ENCODE measurements at places on chromosomes 2 and 18.
A peak's percentile ranks its signal among the peaks of the same experiment; 100 is the strongest.

GRCh38 chr2:216584112-216584511 is 49.1 kb upstream of the IGFBP2 start:
- no peak for DNase-seq

- no peak for DNase-seq
Observed at GRCh38 chr2:157443795-157444640, at the start of gene CYTIP. TSS of gene CYTIP (minus strand) at chr2:157444089. CDS start at chr2:157444020, 69 bp downstream.

GRCh38 chr18:69257861-69258458 is 142.7 kb upstream of the DOK6 start:
- DNase-seq: peak; percentile 91

GRCh38 chr2:170243898-170244297 is 66.0 kb downstream of the MYO3B start:
- no peak for DNase-seq

DNA sequence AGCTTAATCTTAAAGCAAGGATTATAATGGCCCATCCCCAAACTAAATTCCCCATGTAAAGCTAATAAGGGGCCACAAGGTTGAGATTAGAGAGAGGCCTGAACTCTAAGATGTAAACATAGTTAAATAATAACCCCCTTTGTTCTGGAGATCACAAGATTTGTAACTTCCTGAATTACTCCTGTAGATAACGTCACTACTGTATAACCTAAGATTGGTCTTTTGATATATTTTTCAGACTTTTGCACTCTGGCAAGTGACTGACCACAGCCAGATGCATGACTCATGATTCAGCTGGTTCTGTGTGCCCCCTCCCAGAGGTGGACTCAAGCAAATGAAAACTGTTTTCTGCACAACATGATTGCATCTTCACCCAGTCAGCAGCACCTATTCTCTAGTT is 686.0 kb upstream of the DDX18 start:
- DNase-seq: no peak

DNA sequence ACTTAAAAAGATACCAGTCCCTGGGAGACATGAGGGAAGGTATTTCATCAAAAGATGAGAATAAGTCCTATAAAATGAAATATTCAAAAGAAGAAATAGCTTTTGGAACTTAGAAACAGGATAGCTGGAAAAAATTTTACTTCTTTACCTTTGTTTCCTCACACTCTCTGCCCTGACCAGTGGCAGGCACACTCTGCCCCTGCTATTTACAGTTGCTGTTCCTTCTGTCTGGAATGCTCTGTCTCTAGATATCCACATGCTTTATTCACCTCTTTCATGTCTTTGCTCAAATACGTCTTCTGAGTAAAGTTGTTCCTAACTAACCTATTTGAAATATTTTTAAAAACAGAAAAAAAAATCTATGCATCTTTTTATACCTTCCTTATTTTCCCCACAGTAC is 125.6 kb downstream of the PTRHD1 start:
- no peak for DNase-seq

- no peak for DNase-seq
Observed at GRCh38 chr2:74093426-74093825, 54.3 kb downstream of the BOLA3 start.

DNA sequence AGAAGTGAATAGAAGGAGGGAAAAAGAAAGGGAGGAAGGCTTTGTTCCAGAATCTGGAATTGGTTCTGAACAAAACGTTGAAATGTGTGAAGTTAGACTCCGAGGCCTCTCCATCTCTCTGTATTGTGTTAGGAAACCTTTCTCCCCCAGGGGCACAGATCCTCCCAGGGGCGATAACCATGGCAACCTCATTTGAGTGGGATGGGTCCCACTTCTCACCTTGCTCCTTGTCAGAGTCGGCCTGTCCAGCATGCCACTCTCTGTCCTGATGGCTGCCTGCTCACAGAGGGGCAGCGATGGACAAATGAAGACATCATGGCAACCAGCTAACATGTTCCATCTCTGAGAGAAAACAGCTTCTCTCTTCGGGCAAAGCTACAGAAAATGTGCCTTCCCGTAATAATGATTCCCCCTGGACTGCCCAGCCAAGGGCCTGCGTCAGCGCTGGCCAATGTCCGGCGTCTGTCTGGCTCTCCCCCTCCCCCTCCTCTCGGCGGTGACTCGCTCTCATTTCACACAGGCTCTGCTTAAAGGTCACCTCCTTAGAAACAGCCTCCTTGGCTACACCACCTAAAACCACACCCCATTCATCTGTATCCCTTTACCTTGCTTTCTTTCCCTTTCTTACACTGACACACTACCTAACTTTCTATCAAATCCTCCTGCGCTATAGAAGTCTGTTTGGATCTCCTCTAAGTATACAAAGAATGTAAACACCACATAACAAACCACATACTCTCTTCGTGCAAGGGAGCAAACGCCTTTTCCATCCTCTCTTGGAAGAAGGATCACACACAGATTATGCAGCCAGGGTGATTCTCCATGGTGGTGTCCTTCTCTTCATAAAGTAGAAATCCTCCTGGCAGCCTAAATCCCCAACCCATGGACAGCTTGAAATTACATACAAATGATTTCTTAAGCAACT is 32.1 kb upstream of the TTC39C start:
- DNase-seq: no peak

- DNase-seq: no peak
Observed at GRCh38 chr2:126792186-126792585, 106.5 kb upstream of the TEX51 start.

DNA sequence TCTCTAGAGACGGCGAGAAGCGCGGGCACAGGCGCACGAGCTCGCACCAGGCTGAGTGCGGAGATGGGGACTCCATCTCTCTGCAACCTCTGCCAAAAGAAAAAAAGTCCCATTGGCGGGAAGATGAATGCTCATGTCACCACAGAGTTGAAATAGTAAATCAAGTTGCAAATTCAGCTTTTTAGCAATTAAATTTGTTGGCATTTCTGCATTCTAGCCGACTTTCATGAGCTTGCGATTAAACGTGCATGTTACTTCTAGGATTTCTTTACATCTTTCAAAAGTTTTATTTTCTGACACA is 588 bp downstream of the CHAC2 start:
- DNase-seq: no peak

DNA sequence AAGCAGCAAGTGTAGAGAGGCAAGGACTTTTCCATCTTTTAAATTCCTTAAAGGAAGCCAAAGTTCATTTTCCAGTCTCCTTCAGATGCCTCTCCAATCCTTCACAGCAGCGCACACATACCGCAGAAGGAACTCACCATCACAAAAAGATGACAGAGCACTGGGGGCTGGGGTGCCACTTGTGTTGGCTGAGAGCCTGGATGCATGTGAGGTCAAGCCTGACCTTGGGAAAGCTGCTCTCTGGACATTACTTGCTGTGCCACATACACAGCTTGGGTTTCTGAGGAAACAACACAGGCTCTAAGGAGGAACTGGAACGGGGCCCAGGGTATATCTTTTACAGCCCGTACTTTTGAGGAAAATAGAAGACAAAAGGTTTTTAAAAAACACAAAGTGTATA is 364.3 kb upstream of the MEX3C start:
- no peak for DNase-seq

GRCh38 chr18:57431467-57432080 is 3.6 kb upstream of the ONECUT2 start:
- no peak for DNase-seq

GRCh38 chr2:3041246-3041645 is 336.4 kb downstream of the EIPR1 start:
- DNase-seq: no peak

DNA sequence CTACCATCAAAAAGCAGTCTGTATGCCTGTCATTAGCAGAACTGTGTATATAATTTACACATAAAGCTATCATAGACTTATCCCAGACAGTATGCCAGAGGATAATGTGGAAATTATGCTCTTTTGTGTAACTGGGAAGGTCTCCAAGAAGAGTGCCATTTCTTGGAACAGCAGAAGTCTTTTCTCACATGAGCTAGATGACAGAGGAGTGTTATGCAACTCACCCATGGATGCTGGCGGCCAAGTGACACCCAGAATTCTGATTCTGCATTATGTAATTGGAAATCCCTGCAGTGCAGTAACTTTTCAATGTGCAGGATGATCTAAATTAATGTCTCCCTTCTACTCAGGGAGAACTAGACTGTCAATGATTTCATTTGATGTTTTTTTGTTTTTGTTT is 160.0 kb downstream of the UBE2E3 start:
- DNase-seq: peak; percentile 94

GRCh38 chr18:70994116-70994515 is 705.3 kb downstream of the SOCS6 start:
- DNase-seq: no peak

- DNase-seq: no peak
Observed at GRCh38 chr18:13381331-13381730, 162.8 kb downstream of the LDLRAD4 start.

GRCh38 chr2:233053928-233054784 is 6.0 kb upstream of the INPP5D start:
- no peak for DNase-seq

- no peak for DNase-seq
Observed at GRCh38 chr2:181915102-181915501, 23.6 kb downstream of the ITPRID2 start.

GRCh38 chr2:42752314-42752713 is 11.6 kb downstream of the OXER1 start:
- no peak for DNase-seq

DNA sequence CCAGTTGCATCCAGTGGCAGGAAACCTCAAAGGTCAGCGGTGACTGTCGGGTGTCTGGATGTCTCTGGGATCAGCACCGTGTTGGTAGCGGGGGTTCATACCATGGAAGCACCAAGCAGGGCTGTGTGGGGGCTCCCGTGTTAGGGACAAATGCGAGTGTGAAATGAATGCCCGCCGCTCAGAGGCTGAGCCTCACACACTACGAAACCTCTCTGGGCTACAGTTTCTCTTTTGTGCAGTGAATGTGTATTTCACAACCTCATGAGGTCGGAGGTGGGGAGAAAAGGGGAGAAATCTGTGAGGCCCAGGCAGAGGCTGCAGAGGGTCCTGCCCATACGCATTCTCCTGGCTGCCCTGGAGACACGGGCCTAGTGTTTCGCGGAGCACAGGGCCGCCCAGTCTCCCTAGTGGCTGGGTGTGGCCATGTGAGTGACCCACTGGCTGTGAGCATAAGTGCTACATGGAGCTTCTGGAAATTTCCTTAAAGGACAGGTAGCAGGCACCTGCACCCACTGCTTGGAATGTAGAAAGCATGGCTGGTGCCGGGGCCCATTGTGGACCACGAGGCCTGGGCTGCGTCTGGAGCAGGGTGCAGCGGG is 138.0 kb upstream of the GLI2 start:
- DNase-seq: no peak

GRCh38 chr2:239075918-239076758 is 228.3 kb downstream of the TWIST2 start:
- no peak for DNase-seq

- no peak for DNase-seq
Observed at GRCh38 chr2:27561060-27561459, 21.8 kb upstream of the ZNF512 start.

DNA sequence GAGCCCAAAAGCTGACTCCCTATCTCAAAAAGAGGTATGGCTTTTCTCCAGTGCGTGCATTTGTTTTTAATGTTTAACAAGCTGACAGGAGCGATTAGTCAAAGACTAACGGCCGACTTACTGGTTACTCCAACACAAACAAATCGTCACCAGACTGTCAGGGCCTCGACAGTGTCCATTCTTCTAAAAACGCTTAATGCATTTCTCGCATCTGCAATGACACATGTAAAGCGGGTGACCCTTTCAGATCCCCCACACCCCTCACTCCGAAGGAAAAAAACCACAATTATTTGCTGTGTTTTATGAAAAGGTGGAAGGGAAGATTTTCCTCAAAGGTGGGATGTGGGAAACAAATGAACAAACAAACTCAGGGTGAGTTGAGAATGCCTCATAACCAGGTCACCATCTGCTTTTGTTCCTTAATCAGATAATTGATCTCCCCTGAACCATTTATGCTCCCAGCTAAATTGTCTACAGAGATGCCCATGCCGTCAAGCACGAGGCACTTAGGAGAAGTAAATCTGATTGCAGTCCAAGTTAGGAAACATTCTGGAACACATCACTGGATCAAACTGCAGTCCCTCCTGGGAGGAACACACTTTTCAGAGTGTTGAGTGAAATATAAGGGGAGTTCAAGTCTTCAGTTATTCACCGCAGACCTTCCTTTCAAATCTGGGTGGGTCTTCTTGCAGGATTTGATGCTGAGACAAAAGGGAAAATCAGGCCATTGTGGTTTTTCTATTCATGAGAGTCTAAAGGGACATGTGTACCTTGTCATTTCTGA is 340.8 kb downstream of the CMPK2 start:
- no peak for DNase-seq

GRCh38 chr2:129929321-129930290 is 49.9 kb upstream of the RAB6C start:
- no peak for DNase-seq

- no peak for DNase-seq
Observed at GRCh38 chr18:6744816-6745455, 15.4 kb downstream of the ARHGAP28 start.

- no peak for DNase-seq
Observed at GRCh38 chr2:28390746-28391563, 1.7 kb upstream of the FOSL2 start.

DNA sequence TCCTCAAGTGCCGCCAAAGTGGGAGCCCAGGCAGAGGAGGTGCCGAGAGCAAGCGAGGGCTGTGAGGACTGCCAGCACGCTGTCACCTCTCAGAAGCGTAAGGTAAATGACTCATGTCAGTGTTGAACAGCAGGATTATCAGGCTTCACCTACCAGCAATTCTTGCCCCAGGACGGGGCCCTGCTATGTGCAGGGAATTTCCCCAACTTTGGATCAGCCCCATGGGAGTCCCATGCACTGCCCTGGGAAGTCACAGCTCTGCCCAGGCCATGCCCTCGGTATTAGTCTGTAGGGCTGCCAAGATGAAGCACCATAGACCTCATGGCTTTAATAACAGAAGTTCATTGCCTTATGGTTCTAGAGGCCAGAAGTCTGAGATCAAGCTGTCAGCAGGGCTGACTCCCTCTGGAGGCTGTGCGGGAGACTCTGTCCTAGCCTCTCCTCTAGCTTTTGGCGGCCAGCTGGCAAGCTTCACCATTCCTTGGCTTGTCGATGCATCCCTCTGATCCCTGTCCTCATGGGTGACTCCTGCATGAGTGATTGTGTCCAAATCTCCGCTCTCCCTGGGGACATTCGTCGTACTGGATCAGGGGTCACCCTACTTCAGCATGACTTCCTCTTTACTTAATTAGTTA is 55.9 kb downstream of the TRPM8 start:
- DNase-seq: peak; percentile 36

All from NCI-H446 treated with DMSO at 0.1 percent for 48 hours (cell line).